Activated CD8-positive, alpha-beta T cell treated with anti-CD3 and anti-CD28 coated beads for 36 hours (primary cell): ENCODE measurements at places on chromosomes 7 and 10. TPM values are rescaled to one million over a fixed set of nuclear protein-coding genes. Genes with fewer than 3 reads are reported as not detected.

GRCh38 chr10:44962870-44963738, 3.5 kb downstream of the RASSF4 start:
- DNase-seq, result no peak
- no peaks in the 10 kb centered on the region for H3K27me3 ChIP-seq
- no peak overlapping the region for H3K4me3 ChIP-seq
- no peak overlapping the region for H3K27ac ChIP-seq

The VGF gene
- not detected for total RNA-seq

DNA sequence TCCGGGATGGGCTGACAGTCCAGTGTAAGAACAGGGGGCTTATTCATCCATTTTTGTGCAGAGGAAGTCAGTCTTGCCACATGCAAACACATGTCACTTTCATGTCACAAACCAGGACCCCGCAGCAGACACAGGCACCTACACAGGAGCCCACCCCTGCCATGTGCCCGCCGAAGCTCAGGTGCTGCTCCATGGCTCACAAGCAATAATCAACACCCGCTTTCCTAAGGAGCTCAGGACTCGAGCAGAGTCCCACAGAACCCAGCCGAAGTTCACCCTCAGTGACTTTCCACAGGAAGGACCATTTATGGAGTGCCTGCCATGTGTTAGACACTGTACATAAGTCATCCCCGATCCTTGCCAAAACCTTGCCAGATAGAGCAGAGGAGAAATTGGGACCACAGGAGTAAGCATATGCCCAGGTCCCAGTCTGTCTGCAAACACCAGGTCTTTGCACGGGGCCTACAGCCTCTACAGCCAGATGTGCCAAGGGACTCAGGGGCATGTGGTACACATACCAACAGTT, 99.4 kb downstream of the EBF3 start:
- no peaks in the 10 kb centered on the region for H3K4me1 ChIP-seq
- no peak overlapping the region for H3K4me3 ChIP-seq
- no peak overlapping the region for H3K27ac ChIP-seq
- no peaks in the 10 kb centered on the region for H3K36me3 ChIP-seq

DNA sequence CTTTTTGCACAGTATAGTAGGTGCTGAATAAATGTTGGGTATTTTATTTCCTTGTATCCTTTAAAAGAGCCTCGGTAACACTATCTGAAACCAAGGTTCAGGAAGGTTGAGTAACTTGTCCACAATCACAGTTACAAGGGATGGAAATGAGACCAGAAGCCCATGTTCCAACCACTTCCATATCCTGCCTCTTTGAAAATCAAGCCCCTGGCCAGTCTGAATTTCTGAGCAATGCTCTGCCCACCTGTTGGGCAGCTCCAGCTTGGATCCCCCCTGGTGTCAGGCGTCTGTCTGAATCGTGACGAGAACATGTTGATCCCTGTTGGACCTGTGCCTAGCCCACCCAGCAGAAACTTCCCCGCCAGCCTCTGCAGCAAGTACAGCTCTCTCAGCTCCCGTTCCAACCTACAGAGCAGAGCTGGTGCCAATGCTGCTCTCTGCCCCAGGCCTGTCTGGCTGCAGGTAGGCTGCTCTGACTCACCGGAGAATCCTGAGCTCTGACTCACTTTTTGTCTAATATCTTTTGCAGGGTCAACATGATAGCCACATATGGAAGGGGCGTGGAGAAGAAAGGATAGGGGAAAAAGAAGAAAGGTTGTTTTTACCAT, 595.5 kb downstream of the INHBA start:
- no peak for DNase-seq
- H3K27ac ChIP-seq, result no peak overlapping the region
- H3K4me1 ChIP-seq, result no peaks in the 10 kb centered on the region
